ENCODE measurements at places on chromosomes 7 and 10. TPM values are rescaled to one million over a fixed set of nuclear protein-coding genes. Genes with fewer than 3 reads are reported as not detected.

CACNB2 gene
- 30.0 TPM for total RNA-seq

TFEC gene
- 0.51 TPM for total RNA-seq

DNA sequence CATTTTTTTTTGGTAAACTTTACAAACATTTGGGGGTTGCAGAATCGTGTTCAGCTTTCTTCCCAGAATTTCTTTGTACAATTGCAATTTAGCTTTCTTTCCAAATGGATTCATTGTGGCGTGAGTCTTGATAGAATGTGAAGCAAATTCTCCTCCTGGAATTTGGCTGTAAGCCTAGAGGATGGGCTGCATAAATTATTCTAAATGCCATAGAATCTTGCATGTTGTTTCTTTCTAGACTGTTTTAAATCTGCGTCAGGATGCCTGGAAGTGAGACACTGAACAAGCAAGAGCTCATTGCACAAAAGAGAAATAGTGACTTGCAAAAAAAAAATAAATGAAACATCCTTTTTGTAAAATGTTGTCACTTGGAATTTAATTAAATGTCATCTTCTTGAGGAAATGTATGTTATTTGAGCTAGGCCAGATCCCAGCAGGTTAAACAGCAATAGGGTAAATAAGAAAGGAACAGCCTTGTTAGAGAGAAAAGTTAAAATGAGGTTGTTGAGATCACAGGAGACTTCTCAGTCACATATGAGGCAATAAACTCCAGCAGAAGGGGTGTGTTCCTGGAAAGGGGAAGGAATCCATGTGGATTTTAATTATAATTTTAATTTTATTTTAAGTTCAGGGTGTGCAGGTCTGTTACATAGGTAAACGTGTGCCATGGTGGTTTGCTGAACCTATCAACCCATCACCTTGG is 483.0 kb downstream of the PLXDC2 start:
- no peak for DNase-seq
- no peak overlapping the region for H3K4me3 ChIP-seq
- H3K27me3 ChIP-seq = no peaks in the 10 kb centered on the region

GIMAP4 gene
- 86.8 TPM for total RNA-seq

DNA sequence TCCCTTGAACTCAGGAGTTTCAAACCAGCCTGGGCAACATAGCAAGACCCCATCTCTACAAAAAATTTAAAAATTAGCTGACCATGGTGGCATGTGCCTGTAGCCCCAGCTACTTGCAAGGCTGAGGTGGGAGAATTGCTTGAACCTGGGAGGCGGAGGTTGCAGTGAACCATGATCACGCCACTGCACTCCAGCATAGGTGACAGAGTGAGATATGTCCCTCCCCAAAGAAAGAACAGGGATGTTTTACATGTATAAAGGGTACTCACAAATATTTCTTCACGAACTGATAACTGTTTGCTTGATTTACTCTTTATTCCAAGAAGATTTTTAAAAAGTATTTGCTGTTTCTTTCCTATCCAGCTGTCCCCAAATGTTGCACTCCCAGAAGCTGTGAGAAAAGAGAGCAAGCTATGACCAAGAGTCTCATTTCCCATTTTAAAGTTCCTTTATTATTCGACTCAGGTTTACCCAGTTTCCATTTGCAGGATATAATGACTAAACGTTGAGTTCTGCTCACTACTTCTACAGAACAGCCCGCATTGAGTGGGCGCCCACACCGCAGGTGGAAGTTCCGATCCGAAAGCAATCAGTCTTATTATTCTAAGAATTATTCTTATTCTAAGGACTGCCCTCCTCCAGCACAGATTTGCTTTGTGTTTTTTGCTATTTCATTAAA is 90.7 kb downstream of the APBB1IP start:
- no peak for DNase-seq
- no peaks in the 10 kb centered on the region for H3K4me1 ChIP-seq
- no peaks in the 10 kb centered on the region for H3K27me3 ChIP-seq
- no peaks in the 10 kb centered on the region for H3K36me3 ChIP-seq

TRIM74 gene
- not detected for total RNA-seq

PDE6C gene
- total RNA-seq = not detected

DNA sequence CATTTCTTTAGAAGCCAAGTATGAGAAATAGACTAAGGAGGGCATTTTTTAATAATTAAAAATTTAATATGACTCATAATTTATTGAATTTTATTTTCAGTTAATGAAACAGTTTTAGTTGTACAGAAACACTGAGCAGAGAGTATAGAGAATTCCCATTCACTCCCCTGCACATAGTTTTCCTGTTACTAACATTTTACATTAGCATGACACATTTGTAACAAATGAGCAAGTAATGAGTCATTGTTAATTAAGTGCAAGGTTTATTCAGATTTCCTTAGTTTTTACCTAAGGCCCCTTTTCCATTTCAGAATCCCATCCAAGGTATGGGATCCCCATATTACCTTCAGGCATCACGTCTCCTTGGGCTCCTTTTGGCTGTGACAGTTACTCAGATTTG is 271.5 kb upstream of the FZD8 start:
- no peak overlapping the region for H3K4me3 ChIP-seq
- no peaks in the 10 kb centered on the region for H3K27me3 ChIP-seq
- no peak overlapping the region for H3K27ac ChIP-seq
- DNase-seq = no peak

BMPER gene
- 3.7 TPM for total RNA-seq

GRCh38 chr10:35462491-35462934 is 126.2 kb downstream of the CCNY start:
- H3K4me1 ChIP-seq = peaks cover 5% of the 10 kb centered on the region
- no peaks in the 10 kb centered on the region for H3K27me3 ChIP-seq
- DNase-seq = no peak
- H3K27ac ChIP-seq = peak overlapping the region; percentile 36
- H3K4me3 ChIP-seq = no peak overlapping the region

CHST12 gene
- 30.5 TPM for total RNA-seq

Data from uterus (tissue), 4 donors.